ENCODE measurements at places on chromosomes 2 and 18.

- DNase-seq, result no peak
Observed at GRCh38 chr2:159564081-159564480, 52.3 kb downstream of the BAZ2B start.

- peak; percentile 55 for DNase-seq
Observed at GRCh38 chr18:44725300-44726058, 44.8 kb downstream of the SETBP1 start.

- no peak for DNase-seq
Observed at GRCh38 chr18:59065684-59066083, 74.0 kb upstream of the SEC11C start.

GRCh38 chr2:10848541-10848940 lies 36.0 kb upstream of the PDIA6 start:
- DNase-seq, result no peak

DNA sequence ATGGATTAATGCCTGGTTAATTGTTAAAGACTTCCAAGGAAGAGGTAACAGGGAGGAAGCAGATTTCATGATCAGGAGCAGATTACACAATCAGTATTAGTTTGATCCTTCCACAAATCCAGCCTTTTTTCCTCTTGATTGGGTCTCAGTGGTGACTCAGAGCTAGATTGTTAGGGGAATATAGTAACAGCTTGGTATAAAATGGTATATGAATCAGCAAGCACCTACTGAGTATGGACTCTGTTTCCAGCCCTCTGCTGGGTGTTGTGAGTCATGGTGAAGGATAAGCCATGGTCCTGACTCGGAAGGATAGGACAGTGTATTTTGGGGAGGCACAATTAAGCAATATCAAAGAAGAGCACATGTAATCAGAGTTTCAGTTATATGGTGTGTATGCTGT lies 272.4 kb upstream of the DPP10 start:
- DNase-seq, result no peak

DNA sequence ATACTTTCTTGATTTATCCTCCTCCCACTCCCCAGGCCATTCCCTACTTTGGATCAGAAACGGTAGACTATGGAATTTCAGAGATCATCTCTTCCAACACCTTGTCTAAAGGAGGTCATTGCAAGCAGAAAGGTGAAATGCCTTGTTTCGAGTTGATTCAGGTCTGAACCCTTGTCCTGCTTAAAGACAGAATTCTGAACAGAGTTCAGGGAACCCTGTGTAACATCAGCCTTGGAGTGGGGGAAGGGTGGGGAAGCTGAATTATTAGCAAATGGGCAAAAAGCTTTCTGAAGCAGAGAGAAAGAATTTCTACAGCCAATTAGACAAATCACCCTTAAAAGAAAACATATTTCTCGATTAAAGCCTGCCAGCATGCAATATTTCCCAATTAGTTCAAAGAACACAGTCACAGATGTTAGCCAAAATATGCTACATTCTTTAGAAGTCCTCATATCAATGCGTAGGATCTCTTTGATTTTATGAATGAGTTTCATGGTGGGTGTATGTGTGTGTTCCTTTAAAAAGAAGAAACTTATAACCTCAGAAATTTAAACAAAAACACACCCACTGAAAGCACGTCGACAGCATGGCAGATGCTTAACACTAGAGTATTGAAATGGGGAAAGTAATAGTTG lies 353.1 kb downstream of the RND3 start:
- DNase-seq, result no peak

DNA sequence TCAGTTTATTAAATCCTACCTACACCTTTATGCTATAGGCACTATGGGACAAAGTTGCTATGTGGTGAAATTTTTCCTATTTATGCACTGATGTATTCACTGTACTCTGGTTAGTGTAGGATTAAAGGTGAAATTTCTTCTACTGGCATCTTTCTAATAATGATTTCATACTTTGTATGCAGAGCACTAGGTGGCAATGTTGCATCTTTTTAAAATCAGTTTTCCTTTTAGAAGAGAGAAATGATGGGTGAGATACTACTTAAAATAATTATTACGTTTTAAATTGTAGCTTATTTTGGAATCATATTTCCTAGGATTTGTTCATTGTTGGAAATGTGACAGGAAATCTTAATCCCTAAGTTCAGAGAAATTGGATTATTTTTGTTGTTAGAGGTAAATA lies 150.9 kb downstream of the CD8B2 start:
- no peak for DNase-seq

DNA sequence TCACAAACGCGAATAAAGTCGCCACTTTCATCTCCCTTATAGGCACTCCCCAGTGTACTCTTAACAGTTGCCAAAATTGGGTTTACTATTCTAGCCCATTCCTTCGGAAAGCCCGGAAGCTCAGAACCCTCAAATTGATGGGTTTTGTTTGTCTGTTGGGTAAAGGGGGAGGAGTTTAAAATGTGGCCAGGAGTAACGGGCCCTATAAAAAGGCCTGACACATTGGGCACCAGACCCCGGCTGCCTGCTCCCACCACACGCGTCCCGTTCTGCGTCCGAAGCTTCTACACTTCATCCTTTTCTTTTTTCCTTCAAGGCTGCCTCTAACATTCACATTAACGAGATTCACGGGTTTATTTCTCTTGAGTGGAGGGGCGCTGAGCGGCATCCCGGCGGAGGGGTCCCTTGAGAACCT lies 837 bp downstream of the NHEJ1 start:
- no peak for DNase-seq

DNA sequence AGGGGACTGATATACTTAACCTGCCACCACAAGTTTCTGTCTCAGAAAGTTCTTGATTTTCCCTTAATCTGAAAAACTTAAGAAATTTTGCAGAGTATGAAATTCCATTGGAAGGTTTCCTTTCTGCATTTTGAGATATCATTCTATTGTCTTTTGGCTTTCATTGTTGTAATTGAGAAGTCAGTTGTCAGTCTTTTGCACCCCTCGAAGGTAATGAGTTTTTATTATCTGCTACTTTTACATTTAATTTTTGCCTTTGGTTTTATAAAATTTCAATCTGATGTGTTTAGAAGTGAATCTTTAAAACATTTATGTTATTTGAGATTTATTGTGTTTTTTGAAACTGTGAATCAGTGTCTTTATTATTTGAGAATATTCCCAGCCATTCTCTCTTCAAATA lies 4.8 kb upstream of the IL36A start:
- DNase-seq, result no peak

GRCh38 chr2:9122367-9122766 lies 84.2 kb upstream of the ASAP2 start:
- DNase-seq, result no peak

GRCh38 chr2:148561389-148561788 lies 83.2 kb upstream of the EPC2 start:
- DNase-seq, result no peak

GRCh38 chr2:106876699-106877098 lies 9.3 kb downstream of the ST6GAL2 start:
- no peak for DNase-seq

DNA sequence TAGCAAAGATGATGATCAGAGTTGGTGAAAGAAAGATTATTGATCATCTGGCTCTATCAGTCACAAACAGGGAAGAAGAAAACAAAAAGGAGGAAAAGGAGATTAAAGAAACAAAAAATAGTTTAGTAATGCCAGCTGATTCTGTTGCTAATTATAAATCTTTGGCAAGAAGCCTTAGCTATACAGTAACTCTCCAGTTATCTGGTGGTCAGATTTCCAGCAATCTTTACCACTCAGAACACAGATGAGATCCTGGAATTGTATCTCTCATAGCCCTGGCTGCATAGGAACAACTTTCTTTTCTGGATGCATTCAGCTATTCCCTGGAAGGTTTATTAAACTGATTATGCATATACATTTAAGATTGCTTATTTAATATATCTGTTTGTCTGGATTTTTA lies 256.8 kb upstream of the ZEB2 start:
- DNase-seq, result no peak

GRCh38 chr2:175930504-175930903 lies 71.6 kb downstream of the LNPK start:
- no peak for DNase-seq

DNA sequence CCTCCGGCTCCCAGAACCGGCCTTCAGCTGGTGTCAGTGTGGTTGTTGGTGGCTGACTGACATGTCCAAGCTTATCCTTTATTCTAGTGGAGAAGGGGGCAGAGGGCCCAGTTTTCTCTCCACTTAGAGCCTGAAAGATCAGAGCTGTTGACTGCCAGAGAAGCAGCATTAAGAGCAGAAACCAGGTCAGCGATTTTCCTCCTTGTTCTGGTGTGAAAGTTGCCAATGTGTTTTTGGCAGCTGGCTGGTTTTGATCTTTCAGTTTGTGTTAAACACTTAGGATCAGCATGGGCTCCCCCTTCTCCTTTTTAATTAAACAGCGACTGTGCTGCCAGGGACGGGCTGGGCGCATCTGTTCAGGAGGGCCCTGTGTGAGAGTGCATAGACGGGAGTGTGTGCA lies 100.9 kb downstream of the ASAP2 start:
- DNase-seq, result no peak

DNA sequence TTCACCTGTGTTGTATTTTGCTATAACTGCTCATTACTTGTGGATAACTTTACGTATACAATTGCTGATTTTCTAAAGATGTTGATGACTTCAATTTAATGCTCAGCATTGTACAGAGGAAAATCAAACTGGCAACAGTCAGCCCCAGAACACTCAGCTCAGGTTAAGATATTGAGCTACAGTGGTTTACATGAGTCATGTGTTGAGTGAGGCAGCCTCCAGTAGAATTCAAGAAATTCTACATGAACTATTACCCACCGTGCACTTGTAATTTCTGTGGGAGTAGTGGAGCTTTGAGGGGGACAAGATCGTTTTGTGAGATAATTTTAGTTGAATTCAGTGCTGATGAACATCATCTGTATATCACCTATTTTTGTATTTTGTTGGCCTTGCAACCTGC lies 292.3 kb downstream of the ALPK2 start:
- no peak for DNase-seq

DNA sequence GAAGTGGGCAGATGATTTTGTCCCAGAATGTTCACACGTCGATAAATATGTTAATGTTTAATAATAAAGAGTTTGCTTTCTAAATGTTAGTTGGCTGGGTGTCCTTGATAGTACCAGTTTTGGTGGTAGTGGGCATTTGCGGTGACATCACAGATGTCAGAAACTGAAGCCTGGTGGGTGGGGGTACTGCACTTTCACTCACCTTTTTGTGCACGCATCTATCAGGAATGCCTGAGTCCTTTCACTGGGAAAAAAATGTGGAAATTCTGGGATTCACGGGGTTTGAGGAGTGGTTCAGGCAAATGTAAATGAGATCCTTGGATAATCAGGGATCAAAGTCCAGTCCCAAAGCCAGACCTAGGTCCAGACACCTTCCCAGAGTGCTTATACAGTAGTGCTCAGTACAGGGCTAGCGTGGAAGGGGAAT lies 3.2 kb downstream of the EPAS1 start:
- DNase-seq, result no peak

DNA sequence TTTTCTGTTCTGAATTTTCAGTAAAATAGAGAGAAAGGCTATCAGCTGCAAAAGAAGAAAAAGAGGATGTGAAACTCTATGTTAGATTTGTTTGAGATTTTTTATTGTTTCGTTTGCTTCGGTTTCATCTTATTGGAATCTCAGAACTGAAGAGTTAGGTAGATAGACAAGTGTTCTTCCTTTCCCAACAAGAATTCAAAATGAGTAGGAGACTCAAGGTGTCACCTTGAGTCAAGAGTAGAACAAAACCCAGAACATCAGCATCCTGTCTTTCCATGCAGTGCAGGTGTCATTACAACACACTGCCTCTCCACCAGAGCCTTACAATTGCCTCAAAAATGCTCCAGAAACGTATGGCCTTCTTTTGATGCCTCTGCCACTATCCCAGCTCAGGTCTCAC lies 21.1 kb downstream of the NBAS start:
- no peak for DNase-seq

GRCh38 chr2:217182926-217183325 lies 323.1 kb upstream of the TNP1 start:
- DNase-seq, result no peak

DNA sequence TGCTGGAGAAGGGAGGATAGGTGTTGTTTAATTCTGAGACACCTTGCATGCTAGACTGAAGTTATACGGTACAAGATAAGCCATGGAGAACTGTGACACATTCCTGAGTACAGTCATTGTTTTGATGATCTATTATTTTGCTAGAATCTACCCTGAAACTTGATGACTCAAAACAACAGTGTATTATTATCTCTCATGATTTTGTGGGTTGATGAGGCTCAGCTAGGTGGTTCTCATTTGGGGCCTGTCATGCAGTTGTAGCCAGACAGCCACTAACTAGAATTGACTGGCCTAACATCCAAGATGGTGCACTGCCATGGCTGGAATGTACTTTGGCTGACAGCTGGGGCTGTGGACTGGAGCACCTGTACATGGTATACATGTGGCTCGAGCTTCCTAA lies 5.4 kb upstream of the IL1R1 start:
- DNase-seq, result no peak

DNA sequence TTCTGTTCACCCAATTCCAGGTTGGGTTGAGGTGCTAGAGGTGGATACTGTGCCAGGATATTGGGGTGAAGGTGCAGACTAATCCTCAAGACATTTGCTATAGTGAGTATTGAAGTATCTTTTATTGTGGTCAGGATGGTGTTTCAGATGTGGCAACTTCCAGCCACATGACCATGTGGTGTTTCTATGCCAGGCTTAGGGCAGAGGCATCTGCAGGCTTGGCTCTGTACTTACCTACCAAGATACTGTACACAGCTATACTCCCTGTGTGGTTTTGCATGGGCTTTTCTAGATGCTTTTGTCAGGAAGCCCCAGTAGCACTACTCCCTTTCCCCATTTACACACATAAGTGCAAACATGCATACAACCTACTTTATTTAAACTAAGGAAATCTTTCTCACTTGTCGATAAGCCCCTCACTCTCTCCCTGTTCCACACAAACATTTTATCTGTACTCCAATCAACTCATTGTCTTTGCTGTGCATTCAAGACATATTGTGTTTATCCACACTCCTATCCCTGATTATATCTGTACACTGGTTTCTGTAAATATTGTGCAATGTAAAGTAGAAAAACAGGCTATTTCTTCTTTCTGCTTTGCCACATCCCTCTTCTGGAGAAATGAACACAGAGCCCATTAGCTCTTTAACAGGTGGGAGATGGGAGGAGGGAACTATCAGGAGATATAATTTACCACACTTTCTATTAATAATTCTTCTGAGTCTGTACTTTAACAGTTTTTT lies 12.3 kb downstream of the ARL6IP6 start:
- DNase-seq, result no peak

- no peak for DNase-seq
Observed at GRCh38 chr2:88211003-88211808, 41.1 kb downstream of the THNSL2 start.

GRCh38 chr2:1968988-1969700 lies 224.8 kb upstream of the PXDN start:
- DNase-seq, result no peak

DNA sequence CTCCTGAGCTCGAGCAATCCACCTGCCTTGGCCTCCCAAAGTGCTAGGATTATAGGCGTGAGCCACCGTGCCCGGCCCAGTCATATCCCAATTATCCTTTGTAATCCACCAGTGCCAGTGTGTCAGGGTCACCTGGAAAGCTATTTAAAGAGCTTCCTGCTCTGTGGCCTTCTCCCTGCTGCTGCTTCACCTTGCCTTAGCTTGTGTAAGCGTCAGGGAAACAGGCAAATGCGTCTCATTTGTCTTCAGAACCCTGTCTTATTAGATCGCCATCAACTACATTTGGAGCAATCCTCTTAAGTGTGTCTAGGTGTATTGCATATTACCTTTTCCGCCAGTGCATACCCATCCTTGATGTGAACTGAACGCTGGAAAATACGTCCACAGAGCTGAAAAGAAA lies 10.2 kb downstream of the KIF5C start:
- no peak for DNase-seq

All from Right ventricle myocardium superior (tissue), 1 donor.